ENCODE measurements at places on chromosomes 5 and 9.

DNA sequence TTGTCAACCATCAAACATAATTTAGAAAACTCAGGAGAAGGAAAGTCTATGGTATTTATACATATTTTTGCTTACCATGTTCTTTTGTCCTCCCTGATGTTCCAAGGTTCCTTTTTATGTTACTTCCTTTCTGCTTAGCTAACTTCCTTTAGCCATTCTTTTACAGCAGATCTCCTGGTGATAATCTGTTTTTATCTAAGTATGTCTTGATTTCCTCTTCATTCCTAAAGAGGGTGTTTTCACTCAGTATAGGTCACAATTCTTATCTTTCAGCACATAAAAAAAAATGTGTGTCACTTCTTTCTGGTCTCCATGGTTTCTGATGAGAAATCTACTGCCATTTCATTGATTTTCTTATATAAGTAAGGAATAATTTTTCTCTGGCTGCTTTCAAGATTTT lies 384.4 kb upstream of the PDE4D start:
- DNase-seq, result no peak

GRCh38 chr5:31095796-31096195 lies 97.7 kb upstream of the CDH6 start:
- no peak for DNase-seq

DNA sequence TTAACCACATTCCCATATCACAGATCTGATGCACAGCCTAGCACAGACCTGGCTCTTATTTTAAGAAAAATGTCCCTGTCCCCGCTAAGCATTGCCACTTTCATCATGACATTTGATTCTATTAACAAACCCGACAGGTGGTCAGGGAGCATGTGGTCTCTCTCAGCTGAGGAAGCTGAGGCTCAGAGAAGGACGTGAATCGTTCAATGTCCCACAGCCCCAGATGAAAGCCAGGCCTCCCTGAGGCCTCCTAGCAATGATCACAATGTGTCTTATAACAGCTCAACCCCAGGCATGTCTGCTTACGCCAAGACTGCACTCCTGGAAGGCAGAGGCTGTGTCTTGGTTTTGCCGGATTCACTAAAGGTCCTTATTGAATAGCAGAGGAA lies 10.4 kb upstream of the CRB2 start:
- DNase-seq, result no peak

GRCh38 chr5:96410013-96410412 lies 23.0 kb downstream of the PCSK1 start:
- DNase-seq, result no peak

GRCh38 chr5:66669862-66670195 lies 73.6 kb downstream of the MAST4 start:
- no peak for DNase-seq

DNA sequence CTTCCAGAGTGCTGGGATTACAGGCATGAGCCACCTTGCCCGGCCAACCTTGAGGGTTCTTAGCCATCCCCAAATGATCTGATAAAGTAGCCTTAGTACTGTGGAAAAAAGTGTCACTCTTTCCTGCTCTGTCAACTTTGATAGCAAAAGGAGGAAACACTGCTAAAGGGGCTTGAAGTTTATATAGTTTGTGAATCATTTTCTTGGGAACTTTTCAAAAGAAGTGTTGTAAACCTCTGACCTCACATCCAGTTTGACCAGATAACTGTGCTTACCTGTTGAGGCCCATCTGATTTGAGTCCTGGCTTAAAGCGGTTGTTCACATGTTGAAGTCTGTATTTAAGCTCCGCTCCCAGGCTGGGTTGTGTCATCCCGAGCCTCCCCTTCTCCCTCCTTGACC lies 303.3 kb downstream of the DOCK8 start:
- DNase-seq, result no peak

- DNase-seq, result no peak
These were observed 64.5 kb downstream of the SEC61B start for GRCh38 chr9:99286536-99286935.

DNA sequence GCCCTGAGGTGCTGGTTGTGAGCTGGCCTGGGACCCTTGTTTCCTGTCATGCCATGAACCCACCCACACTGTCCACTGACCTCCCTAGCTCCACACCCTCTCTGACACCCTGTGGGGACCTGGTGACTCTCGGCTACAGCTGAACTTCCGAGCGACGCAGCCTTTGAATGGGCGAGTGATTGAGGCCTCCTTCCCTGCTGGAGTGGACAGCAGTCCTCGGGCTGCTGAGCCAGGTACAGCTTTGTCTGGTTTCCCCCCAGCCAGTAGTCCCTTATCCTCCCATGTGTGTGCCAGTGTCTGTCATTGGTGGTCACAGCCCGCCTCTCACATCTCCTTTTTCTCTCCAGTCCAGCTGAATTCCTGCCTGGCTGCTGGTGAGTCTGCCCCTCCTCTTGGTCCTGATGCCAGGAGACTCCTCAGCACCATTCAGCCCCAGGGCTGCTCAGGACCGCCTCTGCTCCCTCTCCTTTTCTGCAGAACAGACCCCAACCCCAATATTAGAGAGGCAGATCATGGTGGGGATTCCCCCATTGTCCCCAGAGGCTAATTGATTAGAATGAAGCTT lies 6.1 kb downstream of the CA9 start:
- no peak for DNase-seq

GRCh38 chr5:177387405-177387804 lies 3.2 kb downstream of the SLC34A1 start:
- no peak for DNase-seq

- no peak for DNase-seq
These were observed 183.8 kb upstream of the ITGA1 start for GRCh38 chr5:52603778-52604554.

- no peak for DNase-seq
These were observed 637.2 kb upstream of the ITGA1 start for GRCh38 chr5:52150501-52150900.

DNA sequence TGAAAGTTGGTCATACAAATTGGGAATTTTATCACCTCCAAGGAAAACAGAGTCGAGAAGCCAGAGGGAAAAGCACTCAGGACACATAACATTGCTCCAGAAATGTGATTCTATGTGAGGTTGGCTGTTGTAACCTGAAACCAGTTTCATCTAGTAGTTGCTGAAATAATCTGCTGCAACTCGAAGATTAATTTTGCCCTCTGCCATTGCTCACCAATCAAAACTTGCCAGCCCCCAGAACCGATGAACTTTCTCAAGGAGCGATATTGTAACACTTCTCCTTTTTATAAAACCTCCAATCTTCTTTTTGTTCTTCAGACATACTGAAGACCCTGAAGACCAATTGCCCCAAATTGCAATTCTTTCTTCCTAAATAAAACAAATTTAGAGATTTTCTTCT lies 31.1 kb downstream of the C5orf58 start:
- no peak for DNase-seq

- no peak for DNase-seq
These were observed 136.4 kb downstream of the KDM4C start for GRCh38 chr9:6894135-6894534.
